T-cell (primary cell): ENCODE measurements at places on chromosomes 11 and 22. TPM values are rescaled to one million over a fixed set of nuclear protein-coding genes. Genes with fewer than 3 reads are reported as not detected.
A peak's percentile ranks its signal among the peaks of the same experiment; 100 is the strongest.

DNA sequence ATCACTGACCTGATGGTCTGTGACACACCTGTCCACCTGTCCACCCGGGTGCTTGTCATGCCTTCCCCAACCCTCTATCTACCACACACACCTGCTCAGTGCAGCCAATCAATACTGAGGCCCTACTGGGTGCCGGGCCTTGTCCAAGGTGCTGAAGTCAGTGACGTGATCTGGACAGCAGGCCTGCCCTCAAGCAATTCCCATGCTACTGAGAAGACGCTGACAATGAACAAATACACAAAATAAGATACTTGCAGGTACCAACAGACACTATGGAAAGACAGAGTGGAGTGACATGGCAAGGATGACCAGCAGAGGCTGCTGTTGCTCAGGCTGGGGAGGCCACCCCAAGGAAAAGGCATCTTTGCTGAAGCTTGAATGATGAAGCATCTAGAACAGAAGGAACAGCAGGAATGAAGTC is 21.2 kb downstream of the PLAAT3 start:
- DNase-seq, result no peak

- DNase-seq, result no peak
Measured at GRCh38 chr11:11985016-11985715, 23.3 kb downstream of the DKK3 start.

Gene UNC93B1
- 38.6 TPM for total RNA-seq

Gene IGLL1
- not detected for total RNA-seq

- peak; percentile 35 for DNase-seq
Measured at GRCh38 chr11:2791521-2792380, 92.0 kb upstream of the KCNQ1OT1 start.

Gene CYP2R1
- total RNA-seq, result 18.5 TPM

DNA sequence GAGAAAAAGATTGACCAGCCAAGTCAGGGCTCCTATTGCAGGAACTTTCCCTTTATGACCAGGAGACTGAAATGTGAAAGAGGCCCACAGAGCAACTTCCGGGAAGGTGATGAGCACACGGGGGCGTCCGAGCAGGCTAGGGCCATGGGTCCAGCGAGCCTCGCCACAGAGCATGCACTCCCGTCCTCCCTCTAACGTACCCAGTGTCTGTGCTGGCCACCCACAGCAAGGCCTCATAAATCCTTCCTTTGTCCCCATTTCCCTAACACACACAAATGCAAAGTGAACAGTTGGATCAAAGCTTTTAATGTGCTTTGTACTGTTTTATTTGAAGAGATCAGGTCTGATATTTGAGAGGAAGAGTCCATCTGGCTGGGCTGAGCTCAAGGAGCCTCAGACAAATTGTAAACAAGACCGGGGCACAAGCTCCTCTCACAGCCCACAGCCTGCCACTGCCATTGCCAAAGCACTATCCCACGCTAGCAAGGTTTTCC is 44.3 kb downstream of the BLID start:
- DNase-seq, result no peak

DNA sequence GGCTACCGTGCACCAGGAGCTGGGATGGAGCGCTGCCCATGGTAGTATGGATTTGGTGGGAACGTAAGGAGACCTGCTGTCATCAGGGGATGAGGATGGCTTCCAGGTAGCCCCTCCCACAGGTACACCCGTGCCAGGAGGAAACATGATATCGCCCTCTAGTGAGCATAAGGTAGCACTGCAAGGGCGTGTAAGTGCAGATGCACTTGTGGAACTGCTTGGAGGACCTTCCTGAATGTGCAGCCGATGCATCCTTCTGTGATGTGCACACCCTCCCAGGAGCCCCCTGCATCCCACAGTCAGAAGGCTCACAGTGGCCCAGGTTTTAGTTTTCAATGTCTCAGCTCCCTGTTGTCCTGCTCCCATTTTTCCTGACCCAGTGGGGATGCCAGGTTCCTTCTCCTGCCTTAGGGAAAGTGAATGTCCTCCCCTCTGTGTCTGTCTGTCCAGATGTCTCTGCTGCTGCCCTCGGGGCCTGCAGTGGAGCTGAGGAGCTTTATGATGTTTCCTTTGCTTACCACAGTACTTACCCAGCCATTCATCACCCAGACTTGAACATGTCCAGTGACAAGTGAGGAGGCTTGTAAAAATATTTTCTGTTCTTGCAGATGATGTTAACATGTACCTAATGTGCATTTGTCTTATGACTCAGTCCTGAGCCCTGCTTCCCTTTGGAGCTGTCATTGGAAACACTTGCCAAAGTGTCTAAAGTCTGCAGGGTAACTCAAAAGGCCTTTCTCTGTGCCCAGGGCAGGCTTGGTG is 49.2 kb downstream of the DBX1 start:
- DNase-seq, result peak; percentile 14

GRCh38 chr22:43142880-43143562 is at the start of gene MCAT:
TSS of gene MCAT (minus strand) at chr22:43143398. CDS start at chr22:43143348, 50 bp downstream.
- peak; percentile 73 for DNase-seq

- no peak for DNase-seq
Measured at GRCh38 chr11:131137046-131137445, 220.8 kb upstream of the SNX19 start.

DNA sequence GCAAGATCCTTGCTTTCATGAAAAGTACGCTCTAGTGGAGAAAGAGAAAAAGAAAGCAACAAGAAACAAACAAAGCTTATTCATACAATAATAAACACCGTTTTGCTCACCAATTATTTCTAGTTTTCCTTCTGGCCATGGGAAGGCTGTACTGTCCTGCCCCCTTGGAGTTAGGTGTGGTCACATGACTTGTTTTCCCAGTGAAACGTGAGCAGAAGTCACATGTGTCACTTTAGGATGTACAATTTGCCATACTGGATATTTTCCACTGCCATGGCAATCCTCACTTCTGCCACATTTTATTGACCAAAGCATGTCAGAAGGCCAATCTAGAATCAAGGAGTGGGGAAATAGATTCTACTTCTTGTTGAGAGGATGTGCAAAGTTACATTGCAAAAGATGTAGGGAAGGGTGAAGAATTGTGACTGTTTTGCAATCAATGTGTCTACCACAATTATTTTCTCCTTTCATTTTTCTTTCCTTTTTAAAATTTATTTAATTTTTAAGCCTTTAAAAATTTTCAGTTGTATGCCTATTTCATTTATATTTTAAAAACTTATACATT is 24.3 kb upstream of the TRAF6 start:
- DNase-seq, result no peak

DNA sequence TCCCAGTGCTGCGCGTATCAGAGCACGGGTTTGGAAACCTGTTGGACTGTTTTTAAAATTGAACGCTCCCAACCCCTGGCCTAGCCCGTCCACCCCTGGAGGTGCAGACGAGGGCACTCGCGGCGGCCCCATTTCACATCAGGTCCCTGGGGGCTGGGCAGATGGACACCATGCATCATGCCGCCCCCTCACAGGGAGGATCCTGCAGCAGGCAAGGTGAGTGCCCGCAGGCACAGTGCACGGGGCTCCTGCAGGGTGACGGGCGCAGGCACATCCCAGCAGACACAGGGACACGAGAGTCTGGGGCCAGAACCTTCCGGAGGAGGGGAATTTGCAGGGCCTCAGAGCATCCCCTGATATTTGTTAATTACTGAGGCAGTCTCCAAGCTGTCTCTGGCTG is 7.3 kb downstream of the ANO9 start:
- no peak for DNase-seq

DNA sequence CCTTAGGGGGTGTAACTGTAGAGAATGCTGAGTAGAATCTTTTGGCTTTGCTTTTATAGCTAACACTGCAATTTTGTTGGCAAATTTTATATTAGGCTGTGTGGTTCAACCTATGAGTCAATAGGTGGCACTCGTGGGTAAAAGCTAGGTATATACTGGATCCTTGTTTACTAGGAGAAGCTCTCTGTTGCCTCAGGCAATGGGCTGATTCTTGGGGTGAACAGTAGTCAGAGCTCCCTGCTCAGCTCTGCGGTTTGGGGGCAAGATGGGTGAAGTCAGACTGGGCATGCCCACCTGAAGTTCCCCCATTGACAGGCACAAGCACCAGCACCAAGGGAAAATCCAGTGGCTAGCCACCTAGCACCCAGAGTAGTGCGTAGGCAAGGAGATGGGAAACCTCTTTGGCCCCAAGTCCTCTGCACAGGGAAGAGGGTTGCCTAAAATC is 238.7 kb downstream of the FAM181B start:
- DNase-seq, result no peak

DNA sequence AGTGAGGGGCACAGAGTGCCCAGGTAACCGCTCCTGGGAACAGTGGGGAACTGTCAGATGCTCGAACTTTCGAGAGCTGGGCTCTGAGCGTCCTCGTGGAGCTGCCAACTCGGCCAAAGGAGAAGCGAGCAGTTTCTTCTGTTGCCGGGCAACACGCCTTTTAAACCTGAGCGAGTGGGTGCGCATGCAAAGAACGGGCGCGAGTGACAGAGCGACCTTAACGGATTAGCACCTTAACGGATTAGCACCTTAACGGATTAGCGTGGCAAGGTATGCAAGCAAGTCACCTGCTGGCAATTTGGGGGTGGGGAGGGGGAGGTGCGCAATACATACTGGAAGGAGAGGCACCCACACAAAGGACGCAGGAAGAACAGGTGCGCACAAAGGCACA is 61.8 kb upstream of the PRODH start:
- DNase-seq, result no peak

DNA sequence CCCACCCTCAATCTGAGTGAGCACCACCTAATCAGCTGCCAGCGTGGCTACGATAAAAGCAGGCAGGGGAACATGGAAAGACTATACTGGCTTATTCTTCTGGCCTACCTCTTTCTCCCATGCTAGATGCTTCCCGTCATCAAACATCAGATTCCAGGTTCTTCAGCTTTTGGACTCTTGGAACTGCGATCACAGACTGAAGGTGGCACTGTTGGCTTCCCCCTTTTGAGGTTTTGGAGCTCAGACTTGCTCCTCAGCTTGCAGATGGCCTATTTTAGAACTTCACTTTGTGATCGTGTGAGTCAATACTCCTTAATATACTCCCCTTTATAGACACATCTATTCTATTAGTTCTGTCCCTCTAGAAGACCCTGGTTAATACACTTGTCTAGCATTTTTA is 543.7 kb upstream of the RAG2 start:
- no peak for DNase-seq

Gene TMEM25
- 25.3 TPM for total RNA-seq

GRCh38 chr11:14703731-14704130 is 60.1 kb downstream of the PDE3B start:
- no peak for DNase-seq
